Islet precursor cell (in vitro differentiated cells): ENCODE measurements at places on chromosomes 7 and 10.

DNA sequence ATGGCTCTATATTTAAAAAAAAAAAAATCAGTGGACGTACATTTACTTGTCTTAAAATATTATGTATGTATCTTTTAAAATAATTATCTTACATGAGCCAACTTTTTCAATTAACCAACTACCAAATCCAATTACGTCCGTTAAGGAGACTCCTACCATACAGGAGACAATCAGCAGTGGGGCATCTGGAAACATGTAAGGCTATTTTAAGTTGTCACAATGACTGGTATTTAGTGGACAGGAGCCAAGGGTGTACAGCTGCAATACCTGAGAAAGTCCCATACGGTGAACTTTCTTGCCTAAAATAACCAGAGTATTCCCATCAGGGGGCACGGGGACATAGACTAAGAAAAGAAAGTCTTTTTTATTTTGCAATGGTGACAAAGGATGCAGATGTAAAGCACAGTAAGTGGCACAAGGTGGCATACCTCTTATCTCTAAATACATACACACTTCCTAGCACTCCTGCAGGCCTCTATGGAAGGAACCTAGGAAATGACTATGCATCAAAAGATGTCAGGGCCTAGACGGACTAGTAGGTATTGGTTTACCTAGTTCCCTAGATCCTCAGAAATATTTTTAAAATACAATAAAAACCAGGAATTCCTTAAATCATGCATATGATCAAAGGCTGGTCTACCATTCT lies 16.0 kb upstream of the TLL2 start:
- no peak for DNase-seq

- DNase-seq = peak; percentile 94
Observed at GRCh38 chr10:3889961-3890522, 105.0 kb upstream of the KLF6 start.

GRCh38 chr10:20624642-20625041 lies 272.5 kb downstream of the NEBL start:
- no peak for DNase-seq

DNA sequence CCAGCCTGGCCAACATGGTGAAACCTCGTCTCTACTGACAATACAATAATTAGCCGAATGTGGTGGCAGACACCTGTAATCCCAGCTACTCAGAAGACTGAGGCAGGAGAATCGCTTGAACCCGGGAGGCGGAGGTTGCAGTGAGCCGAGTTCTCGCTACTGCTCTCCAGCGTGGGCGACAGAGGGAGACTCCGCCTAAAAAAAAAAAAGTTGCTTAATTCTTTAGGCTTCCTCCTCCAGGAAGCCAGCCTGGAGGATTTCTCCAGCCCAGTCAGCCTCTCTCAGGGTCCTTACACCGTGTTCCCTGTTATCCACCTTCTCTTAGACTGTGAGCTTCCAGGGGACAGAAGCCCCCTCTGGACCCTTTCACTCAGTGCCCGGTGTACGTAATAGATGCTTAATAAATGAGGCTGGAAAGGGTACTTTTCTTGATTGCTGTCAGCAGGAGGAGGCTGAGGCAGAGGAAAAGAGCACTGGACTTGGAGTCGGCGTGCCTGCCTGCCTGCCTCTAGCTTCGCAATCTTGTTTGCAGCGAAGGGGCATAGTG lies 16.4 kb upstream of the NODAL start:
- no peak for DNase-seq

GRCh38 chr10:122157451-122157850 lies 113.6 kb upstream of the BTBD16 start:
- DNase-seq = no peak

DNA sequence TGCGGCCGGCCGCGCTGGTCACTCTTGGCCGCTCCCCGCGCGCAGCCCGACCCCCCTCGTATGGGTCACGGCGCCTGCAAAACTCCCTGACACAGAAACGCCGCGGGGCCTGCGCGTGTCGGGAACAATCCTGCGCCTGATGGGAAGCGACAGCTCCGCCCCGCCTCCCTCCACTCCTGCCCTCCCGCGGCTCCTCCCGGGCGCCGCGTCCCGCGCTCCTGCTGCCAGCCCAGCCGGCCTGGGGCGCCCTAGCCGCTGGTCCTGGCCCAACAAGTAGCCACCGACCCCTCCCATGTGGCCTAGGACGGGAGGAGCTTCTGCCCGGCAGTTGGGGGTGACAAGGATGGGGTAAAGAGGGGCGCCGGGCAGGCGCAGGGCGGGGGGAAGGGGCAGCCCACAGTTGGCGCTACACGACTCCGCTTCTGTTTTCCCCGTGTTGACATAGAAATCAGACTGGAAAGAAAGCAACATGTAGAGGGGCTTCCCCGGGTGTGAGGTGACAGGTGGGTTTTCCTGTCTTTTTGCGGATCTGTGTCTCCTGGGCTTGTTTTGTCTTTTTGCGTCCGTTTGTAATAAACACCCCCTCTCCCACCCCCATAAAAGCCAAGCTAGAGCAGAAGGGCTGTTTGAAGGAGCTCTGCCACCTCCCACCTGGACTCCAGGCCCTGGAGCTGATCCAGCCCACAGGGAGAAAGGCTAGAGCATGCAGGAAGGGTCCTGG lies 35.1 kb upstream of the PAX2 start:
- DNase-seq = peak; percentile 85

DNA sequence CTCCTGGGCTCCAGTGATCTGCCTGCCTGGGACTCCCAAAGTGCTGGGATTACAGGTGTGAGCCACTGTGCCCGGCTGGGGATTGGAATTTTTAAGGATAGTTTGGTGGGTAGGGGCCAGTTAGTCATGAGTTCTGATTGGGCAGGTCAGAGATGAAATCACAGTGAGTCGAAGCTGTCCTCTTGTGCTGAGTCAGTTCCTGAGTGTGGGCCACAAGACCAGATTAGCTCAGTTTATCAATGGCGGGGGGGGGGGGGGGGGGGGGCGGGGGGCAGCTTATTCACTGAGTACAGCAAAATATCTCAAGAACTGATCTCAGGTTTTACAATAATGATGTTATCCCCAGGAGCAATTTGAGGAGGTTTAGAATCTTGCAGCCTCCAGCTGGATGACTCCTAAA lies 11.6 kb upstream of the ERCC6 start:
- peak; percentile 93 for DNase-seq
